ENCODE measurements at places on chromosomes 5 and 9.

- DNase-seq: peak; percentile 5
These were observed at the start of gene ADAMTSL2 for GRCh38 chr9:133534346-133535291. TSS of gene ADAMTSL2 (plus strand) at chr9:133534704. CDS start at chr9:133536713, 2,009 bp downstream.

- DNase-seq: no peak
These were observed 579 bp downstream of the ADAMTS16 start for GRCh38 chr5:5140479-5141338.

DNA sequence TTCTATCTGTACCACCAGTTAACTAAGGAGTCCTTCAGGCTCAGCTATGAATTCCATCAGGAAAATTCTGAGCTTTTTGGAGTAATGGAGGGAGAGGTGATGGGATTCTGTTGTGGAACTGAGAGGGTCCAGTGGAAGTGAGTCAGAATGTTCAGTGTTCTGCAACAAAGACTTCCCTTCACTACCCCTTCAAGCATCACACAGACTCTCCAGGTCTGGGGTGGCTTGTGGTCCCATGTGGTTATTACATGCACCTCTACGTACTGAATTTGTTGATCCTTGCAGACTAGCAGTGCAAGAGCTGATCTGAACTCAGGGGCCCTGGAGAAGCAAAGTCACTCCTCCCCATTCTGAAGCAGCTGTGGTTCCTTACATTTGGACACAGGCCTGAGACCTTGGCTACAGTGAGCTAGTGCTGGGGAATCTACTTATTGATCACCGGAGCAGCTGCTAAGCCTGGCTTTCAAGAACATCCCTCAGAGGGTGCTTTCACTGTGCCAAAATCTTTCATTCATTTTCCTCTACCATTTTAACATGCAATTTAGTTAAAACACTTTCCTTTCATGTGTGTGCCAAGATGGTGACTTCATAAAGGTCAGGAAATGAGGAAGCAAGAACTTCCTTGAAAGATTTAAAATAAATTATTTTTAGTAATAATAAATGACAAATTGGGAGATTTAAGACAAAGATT, 75.0 kb upstream of the TNC start:
- DNase-seq: no peak

DNA sequence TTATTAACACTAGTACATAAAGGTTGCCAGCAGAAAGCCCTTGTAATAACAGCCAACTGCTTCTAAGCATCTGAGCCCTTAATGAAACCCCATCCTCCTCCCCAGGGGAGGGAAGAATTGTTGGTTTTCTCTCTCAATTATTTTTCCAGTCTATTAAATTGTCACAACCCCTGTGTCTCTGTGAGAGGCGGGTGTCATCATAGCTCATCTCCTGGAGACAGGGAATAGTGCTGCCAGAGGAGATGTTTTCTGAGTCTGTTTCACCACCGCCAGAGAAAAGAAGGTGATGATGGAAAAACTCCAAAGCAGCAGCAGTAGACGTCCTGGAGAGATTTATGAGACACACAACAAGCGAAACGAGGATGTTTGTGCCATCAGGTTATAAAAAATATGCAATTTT, 271.1 kb upstream of the NMUR2 start:
- no peak for DNase-seq

- peak; percentile 30 for DNase-seq
These were observed 81.5 kb downstream of the DAB2IP start for GRCh38 chr9:121732886-121733285.

DNA sequence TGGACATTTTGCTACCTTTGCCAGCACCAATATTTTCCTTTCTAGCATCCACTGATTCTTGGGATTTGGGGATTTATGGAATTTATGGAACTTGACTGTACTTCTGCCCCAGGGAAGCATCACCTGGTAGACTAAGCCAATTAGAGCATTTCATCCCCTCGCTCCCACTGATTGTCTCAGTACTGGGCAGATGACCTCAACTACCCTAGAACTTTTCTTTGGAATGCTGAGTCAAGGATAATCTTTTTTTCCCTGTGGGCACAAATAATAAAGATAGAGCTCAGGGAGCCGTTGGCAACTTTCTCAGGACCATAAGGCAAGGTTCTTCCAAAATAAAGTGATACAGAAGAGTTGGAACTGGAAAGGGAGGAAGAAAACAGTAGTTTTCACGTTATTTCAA, 438.4 kb downstream of the PLK2 start:
- DNase-seq: no peak

- DNase-seq: no peak
These were observed 6.4 kb upstream of the CHD1 start for GRCh38 chr5:98935206-98935605.

DNA sequence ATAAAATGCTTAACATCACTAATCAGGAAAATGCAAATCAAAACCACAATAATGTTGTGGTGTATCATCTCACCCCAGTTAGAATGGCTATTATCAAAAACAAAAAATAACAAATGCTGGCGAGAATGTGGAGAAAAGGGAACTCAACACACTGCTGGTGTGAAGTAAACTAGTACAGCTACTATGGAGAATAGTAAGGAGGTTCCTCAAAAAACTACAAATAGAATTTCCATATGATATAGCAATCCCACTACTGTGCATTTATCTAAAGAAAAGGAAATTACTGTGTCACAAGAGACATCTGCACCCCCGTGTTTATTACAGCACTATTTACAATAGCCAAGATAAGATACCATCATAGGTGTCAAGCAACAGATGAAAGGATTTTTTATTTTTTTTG, 214.5 kb upstream of the RASA1 start:
- no peak for DNase-seq

GRCh38 chr9:34365282-34365681, 11.4 kb downstream of the MYORG start:
- no peak for DNase-seq

DNA sequence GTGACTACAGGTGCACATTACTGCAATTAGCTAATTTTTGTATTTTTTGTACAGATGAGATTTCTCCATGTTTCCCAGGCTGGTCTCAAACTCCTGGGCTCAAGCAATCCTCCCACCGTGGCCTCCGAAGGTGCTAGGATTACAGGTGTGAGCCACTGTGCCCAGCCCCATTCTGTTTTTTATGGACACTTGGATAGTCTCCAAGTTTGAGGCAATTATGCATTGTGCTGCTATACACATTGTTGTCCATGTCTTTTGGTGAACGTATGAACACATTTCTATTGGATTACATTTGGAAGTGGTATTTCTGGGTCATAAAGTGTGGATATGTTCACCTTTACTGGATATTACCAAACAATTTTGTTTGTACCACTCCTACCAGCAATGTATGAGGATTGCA, 22.4 kb upstream of the PLPP1 start:
- DNase-seq: no peak

DNA sequence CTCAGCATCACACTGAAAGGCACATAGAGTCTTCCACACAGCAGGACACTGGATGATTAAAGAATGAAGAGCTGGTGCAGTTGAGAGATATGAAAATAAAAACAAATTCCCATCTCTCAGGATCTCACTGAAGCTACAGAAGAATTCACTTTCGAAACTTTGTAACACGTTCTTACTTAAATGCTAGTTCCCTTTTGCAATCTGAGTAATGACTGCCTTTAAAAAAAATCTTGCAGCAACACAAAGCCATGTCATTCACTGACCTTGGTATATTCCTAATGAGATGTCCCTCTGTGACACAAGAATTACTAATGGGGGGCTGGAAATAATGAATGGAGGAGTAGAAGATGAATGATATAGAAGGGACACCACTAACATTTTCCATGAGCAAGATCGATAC, 201.8 kb downstream of the GLIS3 start:
- no peak for DNase-seq

DNA sequence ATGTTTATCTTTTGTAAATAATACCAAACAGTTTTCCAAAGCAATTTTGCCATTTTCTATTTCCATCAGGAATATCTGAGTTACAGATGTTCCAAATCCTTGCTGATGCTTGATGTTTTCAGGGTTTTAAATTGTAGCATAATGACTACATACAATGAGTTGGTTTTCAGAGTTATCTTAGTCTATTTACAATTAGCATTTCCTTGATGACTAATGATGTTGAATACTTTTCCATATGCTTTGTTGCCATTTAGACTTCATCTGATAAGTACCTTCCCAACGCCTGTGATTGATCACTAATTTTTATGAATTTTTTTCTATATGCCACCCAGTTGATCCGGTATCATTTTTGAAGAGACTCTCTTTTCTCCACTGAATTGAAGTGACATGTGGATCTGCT, 102.3 kb downstream of the SLC25A46 start:
- no peak for DNase-seq

GRCh38 chr9:77725820-77726219, 77.7 kb upstream of the GNA14 start:
- peak; percentile 2 for DNase-seq

- DNase-seq: no peak
These were observed 219.1 kb downstream of the ADAMTS6 start for GRCh38 chr5:65262649-65263059.

DNA sequence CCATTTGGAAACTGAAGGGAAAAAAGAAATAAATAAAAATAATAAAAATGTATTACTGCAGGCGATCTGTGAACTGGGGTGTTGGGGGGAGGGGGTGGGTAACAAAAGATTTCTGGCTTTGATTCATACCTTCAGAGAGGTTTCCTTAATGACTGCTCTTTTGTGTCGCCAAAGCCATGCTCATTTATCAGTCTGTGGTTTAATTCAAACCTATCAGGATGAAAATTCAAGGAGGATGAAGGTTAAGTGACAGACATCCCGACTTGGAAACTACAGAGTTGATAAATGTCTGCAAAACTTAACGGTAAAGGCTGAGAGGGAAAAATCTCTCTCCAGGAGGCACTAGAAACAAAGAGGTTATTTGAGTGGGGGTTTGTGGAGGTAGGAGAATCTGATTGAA, 278.2 kb downstream of the PSAT1 start:
- no peak for DNase-seq

DNA sequence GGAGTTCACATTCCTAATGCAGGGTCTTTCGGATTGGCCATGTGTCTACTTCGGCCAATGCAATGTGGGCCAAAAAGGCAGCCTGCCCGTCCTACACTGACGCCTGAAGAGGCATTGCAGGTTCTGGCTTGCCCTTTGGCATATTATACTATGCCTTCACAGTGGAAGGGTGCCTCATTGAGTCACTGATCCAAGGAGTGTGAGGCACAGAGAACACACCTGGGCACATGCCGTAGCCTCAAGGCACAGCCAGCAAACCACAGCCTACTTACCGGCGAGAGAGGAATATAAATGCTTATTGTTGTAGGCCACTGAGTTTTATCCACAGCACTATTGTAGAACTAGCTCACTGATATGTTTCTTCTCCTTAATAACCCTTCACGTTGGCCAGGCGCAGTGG, 409.6 kb downstream of the GADD45G start:
- no peak for DNase-seq

DNA sequence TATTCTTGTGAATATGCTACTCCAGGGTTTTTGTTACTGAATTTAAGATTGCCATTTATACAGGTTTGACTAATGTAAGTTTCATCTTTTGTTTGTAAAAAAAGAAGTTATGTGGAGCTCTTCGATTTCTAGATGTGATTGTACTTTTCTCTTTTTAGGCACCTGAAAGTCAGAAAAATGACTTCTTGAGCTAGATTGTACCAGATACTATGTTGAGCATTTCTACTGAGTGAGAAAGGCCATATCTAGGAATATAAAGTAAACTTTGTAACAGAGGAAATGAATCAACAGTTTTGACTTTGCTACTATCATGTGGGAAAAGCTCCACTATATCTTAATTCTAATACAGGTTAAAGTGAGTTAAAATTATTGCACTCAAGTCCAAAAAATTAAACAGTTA, 25.1 kb downstream of the SMC5 start:
- no peak for DNase-seq

GRCh38 chr5:44845777-44846176, 37.0 kb downstream of the MRPS30 start:
- no peak for DNase-seq

GRCh38 chr5:150672237-150672883, 11.3 kb downstream of the MYOZ3 start:
- no peak for DNase-seq

- no peak for DNase-seq
These were observed 15.7 kb downstream of the NFX1 start for GRCh38 chr9:33306037-33306436.

DNA sequence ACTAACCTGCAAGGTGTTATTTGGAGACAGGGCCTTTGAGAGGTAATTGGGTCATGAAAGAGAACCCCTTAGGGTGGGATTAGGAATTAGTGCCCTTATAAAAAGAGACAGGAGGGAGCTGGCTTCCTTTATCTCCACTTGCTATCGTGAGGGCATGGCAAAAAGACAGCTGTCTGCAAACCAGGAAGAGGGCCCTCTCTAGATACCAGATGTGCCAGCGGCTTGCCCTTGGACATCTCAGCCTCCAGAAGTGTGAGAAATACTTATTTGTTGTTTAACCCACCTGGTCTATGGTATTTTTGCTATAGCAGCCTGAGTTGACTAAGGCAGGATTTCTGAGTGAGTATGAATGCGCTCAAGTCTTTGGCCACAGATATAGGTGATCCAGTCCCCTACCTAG, 978 bp upstream of the RGS14 start:
- DNase-seq: no peak

- no peak for DNase-seq
These were observed 45.4 kb upstream of the TDRD7 start for GRCh38 chr9:97366476-97366875.

- DNase-seq: peak; percentile 80
These were observed 78.7 kb downstream of the NRG2 start for GRCh38 chr5:139964266-139964993.

DNA sequence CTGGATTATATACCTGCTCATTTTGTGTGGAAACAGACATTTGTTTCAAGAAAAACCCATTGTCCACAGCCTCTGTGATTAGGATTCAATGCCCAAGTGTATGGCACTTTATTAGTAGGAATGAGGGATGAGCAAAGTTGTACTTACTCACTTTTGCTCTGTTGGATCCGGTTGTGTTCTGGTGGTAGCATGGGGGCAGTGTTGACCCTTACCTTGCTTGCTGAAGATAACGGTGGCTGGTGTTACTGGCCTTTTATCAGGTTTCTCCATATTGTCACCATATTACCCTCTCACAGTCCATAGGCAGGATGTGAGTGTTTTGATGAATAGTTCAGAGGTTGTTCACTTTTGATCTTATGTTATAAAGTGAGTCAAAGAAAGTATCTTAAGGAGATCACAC, 42.7 kb upstream of the NUDT12 start:
- no peak for DNase-seq

DNA sequence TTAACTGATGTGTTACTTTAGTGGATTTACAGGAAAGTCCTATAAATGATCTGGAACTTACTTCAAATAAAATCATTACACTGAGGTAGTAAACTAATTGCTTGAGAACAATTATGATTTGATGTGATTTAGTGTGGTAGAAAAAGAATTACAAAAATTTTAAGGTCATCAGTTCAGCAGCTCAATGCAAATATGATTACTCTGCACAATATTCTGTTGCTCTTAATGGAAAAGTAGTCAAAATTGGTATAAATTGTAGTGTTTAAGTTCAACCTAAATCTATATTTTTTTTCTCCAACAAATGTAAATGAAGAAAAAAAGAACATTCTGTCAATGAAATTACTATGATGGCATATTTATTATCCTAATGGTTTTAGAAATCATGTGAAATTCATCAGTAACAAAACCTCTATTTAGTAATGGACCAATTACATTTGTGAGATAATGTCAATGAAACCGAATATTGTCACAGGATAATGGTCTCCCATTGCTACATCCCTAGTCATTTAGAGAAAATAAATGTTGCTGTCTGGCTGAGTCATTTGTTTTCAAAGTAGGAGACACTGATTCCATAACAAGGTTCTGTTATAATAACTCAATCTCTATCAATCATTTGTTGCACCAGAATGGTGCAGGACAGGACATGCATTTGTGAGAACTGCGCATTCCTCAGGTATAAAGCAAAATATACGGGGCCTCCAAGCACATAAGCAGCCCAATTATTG, 177.1 kb downstream of the NFIB start:
- no peak for DNase-seq
